Fibroblast of skin of back (primary cell): ENCODE measurements at places on chromosomes 7 and 10.
A peak's percentile ranks its signal among the peaks of the same experiment; 100 is the strongest.

GRCh38 chr7:139232377-139232717 lies 1.3 kb downstream of the UBN2 start:
- no peak for DNase-seq

DNA sequence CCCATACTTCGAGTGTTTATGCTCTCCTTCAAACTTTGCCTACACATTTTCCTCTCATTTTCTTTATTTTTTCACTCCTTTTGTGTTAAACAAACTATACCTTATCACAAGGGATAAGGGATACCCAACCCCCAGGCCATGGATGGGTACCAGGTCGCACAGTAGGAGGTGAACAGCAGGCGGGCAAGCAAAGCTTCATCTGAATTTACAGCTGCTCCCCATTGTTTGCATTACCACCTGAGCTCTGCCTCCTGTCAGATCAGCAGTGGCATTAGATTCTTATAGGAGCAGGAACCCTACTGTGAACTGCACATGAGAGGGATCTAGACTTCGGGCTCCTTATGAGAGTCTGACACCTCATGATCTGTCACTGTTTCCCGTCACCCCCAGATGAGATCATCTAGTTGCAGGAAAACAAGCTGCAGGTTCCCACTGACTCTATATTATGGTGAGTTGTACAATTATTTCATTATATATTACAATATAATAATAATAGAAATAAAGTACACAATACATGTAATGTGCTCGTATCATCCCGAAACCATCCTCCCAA lies 28.5 kb downstream of the ZC3HC1 start:
- no peak for DNase-seq

GRCh38 chr10:94205396-94205831 lies 157.3 kb downstream of the NOC3L start:
- DNase-seq, result peak; percentile 39

GRCh38 chr7:131507592-131508331 lies 48.7 kb downstream of the PODXL start:
- peak; percentile 62 for DNase-seq
